Pons (tissue), 1 donor: ENCODE measurements at places on chromosomes 3 and 15.

DNA sequence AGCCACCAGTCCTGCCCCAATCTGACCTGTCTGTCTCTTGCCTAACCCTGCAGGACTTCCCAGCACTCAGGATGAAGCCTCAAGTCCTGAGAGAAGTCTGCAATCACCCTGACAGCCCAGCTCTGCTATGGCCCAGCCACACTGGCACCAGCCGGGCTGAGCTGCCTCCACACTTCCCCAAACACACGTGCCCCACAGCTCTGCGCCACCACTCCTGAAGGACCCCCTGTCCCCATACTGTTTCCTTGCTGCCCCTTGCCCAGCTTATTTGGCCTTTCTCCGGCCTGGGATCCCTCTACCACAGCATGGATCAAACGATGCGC lies 76.6 kb downstream of the TBC1D2B start:
- no peak for DNase-seq

GRCh38 chr3:161548301-161548700 lies 51.7 kb downstream of the OTOL1 start:
- DNase-seq, result no peak

- DNase-seq, result no peak
These were observed 38.8 kb downstream of the SLC12A1 start for GRCh38 chr15:48244921-48245320.

- no peak for DNase-seq
These were observed 122.3 kb upstream of the PTPRG start for GRCh38 chr3:61439122-61439458.

- no peak for DNase-seq
These were observed 176.1 kb upstream of the THBS1 start for GRCh38 chr15:39404767-39405181.

DNA sequence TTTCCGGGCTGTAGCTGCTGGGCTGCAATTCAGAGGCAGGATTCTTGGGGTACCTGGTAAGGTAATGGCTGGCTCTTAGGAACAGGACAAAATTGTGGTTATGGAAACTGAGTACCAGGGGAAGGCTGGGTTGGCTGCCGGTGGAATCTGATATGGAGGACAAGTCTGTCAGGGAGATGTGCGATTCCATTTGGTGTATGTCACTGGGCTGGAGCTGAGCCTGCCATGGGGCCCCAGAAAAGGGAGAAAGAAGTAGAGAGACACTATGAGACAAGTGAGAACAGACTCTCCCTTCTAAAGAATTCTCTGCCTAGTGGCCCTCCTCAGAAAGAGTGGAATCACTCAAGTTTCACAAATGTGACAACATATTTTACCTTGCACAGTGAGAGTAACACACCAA lies 368.2 kb upstream of the ROPN1 start:
- DNase-seq, result no peak

- DNase-seq, result no peak
These were observed 271.4 kb downstream of the CLSTN2 start for GRCh38 chr3:140206196-140207040.

GRCh38 chr3:122688996-122689395 lies 8.4 kb downstream of the PARP14 start:
- no peak for DNase-seq

GRCh38 chr3:193174140-193174539 lies 66.9 kb upstream of the PLAAT1 start:
- DNase-seq, result no peak

- no peak for DNase-seq
These were observed 183.3 kb upstream of the DCBLD2 start for GRCh38 chr3:99084826-99085225.

GRCh38 chr3:16050641-16051467 lies 123.6 kb upstream of the GALNT15 start:
- no peak for DNase-seq

GRCh38 chr3:66673293-66673692 lies 172.5 kb upstream of the LRIG1 start:
- no peak for DNase-seq

GRCh38 chr3:115623044-115623868 lies at the start of gene GAP43:
GAP43 (plus strand) TSS chr3:115623510; CDS start chr3:115623690, 180 bp downstream.
- peak; percentile 37 for DNase-seq

DNA sequence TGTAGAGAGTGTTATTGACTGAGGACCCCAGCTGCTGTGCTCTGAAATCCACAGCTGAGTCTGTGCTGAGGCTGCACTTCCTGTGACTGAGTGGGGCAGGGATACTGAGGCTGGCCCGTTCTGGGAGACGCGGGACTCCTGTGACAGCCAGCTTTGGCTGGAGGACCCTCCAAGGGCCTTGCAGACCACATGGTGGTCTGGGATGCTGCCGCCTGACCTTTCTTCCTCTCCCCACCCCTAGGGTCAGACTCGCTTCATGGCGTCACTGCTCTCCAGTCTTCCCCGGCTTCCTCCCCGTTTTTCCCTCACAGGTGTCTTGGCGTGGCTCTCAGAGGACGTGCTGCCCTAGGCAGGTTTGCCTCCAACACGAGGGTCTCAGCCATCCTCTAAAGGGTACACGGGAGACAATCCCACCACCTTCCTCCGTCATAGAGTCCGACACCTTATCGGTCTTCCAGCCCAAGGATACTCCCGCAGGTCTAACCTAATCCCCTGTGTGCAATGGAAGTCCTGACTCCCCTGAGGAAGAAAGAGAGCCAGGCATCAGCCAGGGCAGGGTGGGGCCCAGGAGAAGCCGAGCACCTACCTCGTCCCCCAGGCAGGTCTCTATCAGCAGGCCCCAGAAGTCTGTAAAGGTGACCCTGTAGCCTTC lies 19.9 kb upstream of the EHD4 start:
- DNase-seq, result no peak

GRCh38 chr15:28017423-28017924 lies 81.6 kb downstream of the OCA2 start:
- DNase-seq, result no peak

GRCh38 chr3:42823351-42823750 lies 14.1 kb downstream of the ACKR2 start:
- no peak for DNase-seq

- no peak for DNase-seq
These were observed 88.1 kb downstream of the ADAMTS17 start for GRCh38 chr15:100253640-100254039.

DNA sequence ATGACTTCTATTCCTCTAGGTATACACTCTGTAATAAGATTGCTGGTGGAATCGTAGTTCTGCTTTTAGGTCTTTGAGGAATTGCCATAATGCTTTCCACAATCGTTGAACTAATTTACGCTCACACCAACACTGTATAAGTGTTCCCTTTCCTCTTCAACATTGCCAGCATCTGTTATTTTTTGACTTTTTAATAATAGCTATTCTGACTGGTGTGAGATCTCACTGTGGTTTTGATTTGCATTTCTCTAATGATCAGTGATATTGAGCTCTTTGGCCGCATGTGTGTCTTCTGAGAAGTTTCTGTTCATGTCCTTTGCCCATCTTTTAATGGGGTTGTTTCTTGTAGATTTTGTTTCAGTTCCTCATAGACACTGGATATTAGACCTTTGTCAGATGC lies 12.8 kb downstream of the NXPE3 start:
- no peak for DNase-seq

DNA sequence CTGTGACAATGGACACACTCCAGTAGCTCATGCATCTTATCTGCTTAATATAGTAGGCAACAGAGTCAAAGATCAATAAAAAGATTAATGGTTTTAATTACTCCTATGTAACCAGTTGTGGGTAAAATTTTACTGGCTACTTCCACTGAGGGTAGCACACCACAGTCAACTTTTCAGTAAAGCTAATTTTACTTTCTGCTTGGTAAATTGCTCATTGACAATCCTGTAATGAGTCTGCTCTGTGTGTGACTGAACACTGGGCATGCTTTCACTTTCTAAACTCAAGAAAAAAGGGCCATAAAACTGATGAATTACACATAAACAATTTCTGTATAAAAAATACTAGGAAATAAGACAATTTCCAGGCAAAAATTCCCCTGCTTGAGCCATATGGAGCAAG lies 838.3 kb downstream of the VGLL3 start:
- DNase-seq, result no peak

- DNase-seq, result no peak
These were observed 91.5 kb upstream of the OCA2 start for GRCh38 chr15:28190391-28191174.

DNA sequence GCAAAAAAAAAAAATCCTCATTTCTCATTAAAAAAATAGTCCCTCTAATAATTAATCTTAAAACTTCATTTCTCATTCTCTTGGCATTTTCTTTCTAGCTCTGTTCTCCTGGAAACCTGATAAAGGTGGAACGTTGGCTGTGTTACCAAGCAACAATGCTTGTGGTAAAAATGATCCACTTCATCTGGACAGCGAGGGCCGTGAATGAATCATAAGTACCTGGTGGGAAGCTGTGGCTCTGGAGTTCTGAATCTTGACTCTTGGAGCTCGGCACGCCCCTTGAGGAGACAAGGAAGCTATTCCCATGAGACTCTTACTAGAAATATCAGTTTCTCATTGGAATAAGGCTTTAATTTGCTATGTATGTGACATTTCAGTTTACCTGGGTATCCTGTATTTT lies 32.5 kb downstream of the BCL2L10 start:
- DNase-seq, result no peak
